Neural progenitor cell (in vitro differentiated cells): ENCODE measurements at places on chromosomes 5 and 9.

DNA sequence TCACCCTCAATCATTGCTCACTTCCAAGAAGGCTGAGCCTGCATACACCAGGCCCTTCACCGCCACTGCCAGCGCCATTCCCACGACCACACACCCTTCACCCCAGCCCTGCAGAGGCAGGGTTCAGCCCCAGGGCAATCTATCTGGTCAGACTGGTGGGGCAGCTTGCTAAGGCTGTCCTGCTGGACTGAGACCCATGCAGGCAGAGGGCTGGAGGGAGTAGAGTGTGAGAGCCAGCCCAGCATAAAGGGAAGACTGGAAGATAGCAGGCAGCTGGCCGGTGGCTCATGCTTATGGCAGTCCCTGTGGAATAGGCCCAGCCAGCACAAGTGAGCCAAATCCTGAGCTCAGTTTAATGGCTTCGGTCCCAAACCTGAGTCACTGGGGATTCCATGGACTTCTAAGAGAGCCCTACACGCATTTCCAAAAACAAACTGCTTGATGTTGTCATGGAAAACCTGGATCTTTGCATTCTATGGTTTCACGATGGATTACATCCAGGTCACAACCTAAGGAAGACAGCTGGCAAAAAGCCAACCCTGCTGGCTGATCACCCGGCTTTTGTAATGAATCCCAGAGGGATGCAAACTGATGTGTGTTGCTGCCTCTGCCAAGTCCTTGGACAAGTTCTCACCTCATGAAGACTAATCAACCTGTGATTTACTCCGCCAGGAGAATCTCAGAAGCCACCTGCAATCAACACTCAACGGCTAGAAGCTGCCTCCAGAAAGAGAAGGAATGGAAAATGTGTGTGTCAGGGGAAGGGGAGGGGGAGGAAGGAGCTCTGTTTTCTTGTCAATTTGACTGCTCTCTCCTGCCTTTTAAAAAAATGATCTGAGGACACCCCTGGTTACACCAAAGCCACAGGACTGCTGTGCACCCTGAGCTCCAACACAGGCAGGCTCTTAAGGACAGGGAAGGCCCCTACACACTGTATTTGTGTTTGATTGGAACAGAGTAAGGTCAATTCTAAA is 143.6 kb downstream of the LHFPL2 start:
- DNase-seq = no peak

- DNase-seq = no peak
Observed at GRCh38 chr5:177499842-177500241, 2.4 kb upstream of the PDLIM7 start.

DNA sequence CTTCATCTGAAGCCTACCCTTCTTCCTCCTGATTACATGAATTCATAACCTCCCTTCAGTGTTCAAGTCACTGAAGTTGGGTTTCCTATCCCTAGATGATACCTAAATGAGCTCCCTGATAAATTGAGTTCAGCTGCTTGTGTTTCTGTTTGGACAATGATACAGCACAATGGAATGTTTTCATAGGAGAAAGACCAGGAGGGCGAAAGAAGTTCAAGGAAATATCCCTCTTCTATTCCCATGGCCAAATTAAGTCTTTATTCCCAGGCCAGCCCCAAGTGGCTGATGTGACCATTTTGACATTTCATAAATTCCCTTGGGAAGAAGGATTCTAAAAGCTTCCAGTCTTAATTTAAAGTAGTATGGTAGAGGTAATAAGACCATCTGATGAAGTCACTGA is 555.8 kb upstream of the CLINT1 start:
- no peak for DNase-seq

DNA sequence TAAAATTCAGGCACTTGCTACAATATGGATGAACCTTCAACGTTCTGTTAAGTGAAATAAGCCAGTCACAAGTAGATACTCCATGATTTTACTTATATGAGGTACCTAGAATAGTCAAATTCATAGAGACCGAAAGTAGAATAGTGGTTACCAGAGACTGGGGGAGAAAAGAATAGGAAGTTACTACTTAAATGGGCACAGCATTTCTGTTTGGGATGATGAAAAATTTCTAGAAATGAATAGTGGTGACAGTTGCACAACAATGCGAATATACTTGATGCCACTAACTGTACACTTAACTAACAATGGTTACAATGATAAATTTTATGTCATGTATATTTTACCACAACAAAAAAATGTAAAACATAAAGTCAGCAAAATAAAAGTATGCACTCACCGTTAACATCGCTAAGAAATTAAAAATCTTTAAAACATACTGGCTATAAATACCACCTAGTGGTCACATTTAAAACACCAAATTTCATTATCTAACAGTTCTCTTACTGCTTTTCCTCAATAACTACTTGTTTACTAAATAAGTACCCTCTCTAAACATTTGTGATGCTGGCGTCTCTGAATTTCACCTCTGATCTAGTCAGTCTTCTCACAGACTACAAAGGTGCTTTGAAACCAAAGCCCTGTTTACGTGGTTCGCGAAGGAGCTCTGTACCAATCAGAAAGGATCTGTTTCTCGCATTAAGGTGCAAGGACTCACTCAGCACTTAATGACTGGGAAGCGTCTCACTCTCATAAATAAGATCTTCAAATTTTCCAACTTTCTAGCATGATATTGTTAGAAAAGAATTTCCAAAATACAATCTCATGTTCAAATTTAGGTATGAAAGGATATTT is 22.7 kb downstream of the KIF3A start:
- DNase-seq = no peak

GRCh38 chr9:135048046-135048757 is 39.3 kb upstream of the OLFM1 start:
- no peak for DNase-seq

DNA sequence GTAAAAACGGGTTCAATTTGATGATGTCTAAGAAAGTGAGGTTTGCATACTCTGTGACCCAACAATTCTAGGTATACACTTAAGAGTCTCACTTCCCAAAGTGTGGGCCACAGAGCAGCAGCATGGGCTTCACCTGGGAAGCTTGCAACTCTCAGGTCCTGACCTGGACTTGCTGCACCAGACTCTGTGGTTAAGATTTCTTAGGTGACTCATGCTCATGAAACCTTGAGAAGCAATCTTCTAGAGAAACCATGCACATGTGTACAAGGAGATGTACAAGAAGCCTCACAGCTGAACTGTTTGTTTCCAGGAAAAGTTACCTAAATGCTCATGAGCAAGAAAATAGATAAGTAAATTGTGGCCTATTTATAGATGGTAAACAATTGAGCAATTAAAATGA is 30.0 kb downstream of the DNAJC21 start:
- no peak for DNase-seq

DNA sequence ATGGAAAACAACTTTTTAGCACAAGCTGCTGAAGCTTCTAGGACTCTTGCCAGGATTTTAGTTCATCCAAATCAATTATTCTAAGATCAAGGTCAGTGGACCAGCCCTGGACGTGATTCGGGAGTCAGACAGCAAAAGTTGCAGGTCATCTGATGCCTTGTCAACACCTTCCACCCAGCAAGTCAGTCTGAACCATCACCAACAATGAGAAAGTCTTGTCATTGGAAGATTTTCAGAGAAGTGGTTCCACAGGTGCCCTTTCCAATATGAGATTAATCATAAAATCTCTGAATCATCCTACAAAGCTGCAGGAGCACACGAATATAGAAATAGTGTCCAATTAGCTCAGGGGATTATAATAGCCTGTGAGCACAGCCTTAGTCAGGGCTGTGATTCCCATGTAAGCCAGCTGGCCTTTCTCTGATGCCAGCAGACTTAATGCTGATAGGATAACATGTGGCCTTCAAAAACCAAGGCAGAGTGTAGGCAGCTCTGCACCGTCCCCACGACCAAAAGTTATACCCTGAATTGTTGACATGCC is 445.0 kb upstream of the TRPC7 start:
- DNase-seq = no peak

DNA sequence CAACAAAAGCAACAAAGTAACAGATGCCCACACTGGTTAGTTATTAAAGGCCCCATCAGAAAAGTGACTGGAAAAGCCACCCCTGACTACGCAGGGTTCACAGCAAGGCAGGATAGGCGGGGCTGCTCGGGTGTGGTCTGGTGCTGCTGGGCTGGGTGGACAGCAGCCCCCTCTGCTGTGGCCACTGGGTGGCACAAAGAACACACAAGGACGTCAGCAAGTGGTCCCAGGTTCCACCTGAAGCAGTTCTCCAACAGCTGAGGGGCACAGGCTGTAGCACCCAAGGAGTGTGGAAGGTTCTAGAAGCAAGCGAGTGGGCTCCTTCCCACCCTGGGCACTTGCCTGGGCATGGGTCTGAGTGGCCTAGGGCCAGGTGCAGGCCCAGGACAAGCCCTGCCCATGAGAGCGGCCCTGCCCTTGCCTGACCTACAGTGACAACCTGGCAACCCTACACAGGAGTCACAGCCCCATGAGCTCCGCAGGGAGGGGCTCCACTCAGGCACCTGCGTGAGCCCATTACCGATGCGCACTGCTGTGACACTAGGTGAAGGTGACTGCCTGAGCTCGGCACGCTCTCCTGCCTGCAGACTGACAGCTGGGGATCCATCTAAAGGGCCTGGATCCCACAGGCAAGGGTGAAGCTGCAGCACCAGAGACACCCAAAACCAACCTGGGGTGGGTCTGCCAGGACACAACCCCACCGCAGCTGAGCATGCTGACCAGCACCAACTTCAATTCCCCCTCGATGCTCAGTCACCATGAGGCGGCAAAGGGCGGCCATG is 8.1 kb downstream of the BRD9 start:
- DNase-seq = no peak

- no peak for DNase-seq
Observed at GRCh38 chr9:33438926-33439680, 8.3 kb downstream of the AQP3 start.

DNA sequence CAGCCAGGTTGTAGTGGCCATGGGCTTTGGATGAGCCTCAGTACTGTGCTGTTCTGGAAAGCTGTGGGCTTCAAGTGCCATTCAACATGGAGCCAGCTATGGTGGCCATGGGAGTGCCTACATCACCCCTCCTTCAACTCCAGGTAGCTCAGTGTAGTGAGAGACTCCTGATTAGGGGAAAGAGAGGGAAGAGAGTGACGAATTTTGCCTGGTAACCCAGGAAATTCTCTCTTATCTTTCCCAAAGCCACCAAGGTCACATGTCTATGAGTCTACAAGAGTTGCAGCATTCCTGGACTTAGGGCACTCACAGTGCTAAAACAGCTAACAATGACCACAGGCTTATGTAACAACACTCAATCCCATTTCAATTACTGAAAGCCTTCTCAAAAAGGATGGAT is 81.7 kb upstream of the SPTLC1 start:
- no peak for DNase-seq

- DNase-seq = no peak
Observed at GRCh38 chr9:6184749-6185645, 30.6 kb upstream of the IL33 start.

GRCh38 chr9:2924380-2924768 is 80.5 kb upstream of the PUM3 start:
- DNase-seq = no peak

DNA sequence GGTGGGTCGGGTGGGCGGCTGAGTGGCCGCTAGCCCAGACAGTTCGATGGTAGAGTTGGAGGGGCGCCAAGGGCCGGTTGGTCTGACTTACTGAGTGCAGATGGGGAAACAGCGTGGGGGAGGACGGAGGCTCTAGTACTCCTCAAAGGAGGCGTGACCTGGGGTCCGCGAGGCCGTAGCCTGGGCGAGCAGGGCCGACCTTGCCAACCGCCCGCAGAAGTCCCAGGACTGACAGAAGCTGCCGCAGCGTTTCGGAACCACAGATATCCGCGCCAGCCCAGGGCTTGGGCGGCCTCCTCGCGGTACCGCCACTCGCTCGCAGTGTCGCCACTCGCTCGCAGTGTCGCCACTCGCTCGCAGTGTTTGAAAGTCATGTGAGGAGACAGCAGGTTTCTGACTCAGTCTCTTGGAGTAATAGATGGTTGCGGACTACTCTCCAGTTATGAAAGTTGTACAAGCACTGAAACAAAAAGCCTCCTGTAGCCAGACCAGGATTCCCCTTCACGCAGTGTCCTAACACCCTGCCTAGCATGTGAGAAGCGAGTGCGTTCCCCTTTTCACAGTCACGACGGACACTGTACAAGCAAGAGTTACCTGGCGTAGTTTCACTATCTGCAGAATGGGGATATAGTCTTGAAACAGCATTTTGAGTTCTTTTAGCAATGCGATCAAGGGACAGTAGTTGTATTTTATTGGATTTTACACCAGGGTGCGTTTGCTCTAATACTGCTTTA is 674 bp downstream of the TMEM38B start:
- DNase-seq = peak; percentile 78

DNA sequence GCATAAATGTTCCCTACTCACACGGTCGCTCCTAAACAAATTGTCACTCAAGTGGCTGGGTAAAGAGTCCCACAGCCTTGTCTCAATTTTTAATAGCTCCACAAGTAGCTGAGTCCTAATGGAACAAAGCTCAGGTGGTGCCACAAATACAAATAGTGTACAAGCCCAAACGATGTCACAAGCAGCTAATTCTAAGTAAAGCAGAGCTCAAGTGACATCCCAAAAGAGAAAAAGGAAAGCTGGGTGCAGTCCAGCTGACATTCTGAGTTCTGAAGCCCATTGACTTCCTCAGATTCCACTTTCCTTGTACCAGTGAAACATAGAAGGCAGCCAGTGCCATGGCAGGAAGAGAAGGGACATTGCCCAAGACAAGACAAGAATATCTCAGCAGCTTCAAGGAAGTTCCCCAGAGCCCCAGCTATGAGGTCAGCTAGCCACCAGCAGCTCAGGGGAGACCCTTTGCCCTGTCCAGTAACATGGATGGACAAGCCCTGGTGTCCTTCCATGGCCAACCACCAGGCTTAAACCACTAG is 231.2 kb upstream of the SGCD start:
- DNase-seq = no peak

DNA sequence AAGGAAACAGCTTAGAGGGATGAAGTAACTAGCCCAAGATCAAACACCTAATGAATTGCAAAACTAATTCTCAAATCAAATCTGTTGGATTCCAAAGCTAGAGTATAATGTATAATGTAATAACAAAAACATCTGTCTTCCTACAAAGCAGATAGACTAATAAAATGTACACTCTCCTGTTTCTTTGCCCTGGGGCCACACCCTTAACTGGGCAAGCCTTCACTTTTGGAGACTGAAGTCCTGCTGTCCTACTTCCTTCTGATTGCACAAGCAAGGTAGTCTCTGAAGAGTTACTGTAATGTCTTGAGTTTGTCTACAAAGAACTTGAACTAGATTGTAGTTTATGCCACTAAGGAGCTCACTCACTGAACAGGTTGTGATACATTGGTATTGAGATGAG is 2.5 kb downstream of the TTC1 start:
- DNase-seq = no peak
